ENCODE measurements at places on chromosomes 3 and 15.

DNA sequence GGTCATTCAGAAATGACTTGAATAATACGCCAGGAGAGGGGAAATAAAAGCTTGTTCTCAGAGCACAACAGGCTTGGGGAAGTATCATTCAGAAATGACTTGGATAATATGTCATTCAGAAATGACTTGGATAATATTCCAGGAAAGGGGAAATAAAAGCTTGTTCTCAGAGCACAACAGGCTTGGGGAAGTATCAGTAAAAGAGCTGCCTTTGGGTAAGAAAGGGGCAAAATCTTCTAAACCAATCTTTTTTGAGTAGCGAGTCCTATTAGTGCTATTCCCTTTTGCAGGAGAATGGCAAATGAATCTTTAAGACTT, 20.9 kb downstream of the GABRR3 start:
- no peak for DNase-seq

DNA sequence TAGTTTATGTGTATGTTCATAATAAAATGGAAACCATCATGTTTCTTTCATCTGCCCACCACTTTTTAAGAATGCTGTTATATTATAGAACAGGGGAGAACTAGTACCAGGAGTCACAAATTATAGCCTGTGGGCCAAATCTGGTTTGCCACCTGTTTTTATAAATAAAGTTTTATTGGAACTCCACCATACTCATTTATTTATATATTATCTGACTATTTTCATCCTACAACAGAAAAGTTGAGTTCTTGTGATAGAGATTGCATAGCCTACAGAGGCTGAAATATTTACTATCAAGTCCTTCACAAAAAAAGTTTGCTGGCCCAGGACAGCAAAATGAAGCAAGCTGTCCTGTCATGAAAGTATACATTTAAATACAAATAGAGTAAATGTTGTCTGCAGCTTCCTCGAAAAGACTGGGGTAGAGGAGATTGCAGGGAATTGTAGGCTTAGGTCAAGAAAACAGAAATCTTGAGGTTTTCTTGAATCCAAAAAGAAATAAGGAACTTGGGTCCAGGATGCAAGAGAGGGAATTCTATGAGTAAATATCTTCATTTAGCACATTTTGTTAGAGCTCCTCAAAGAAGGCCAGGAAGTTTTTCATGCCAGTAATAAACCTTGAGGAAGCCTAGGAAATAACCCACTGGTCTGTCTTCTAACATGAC, 41.1 kb downstream of the FILIP1L start:
- no peak for DNase-seq

DNA sequence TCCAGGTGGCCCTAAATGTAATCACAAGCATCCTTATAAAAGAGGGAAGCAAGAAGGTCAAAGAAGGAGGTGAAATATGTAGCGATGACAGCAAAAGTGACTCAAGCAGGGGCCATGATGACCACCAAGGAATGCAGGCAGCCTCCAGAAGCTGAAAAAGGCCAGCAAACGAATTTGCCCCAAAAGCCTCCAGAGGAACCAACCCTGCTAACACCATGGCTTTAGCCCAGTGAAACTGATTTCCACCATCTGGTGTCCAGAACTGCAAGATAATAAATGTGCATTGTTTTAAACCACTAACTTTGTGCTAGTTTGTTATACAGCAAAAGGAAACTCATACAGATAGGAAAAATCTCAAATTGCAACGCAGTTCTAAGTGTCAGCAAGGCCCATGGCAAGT, 23.0 kb upstream of the RBSN start:
- DNase-seq, result no peak

- DNase-seq, result no peak
These were observed 408.8 kb downstream of the OCA2 start for GRCh38 chr15:27690290-27690689.

- no peak for DNase-seq
These were observed 6.7 kb downstream of the ZDHHC3 start for GRCh38 chr3:44969154-44969827.

GRCh38 chr3:72461787-72462186, 386.5 kb downstream of the SHQ1 start:
- no peak for DNase-seq

- no peak for DNase-seq
These were observed 68.4 kb downstream of the MEX3B start for GRCh38 chr15:81977464-81977863.

- no peak for DNase-seq
These were observed 22.0 kb upstream of the NANOGP8 start for GRCh38 chr15:35107122-35107521.

GRCh38 chr15:89034305-89034704, 54.0 kb upstream of the ABHD2 start:
- no peak for DNase-seq

DNA sequence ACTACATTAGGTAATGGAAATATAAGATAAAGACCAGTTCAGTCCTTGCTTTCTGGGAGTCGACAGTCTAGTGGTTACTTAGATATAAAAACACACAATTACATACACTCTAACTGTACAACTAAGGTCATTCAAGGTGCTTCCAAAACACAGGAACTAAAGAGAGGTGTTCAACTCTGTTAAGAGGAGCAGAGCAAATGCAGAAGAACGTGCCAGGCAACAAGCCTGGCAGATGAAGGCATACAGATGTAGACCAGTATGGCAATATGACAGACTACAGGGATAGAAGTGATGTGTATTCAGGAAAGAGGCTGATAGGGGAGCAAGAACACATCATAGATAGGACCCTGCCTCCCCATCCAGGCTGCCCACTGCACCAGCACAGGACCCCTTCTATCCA, 78.3 kb downstream of the CBLB start:
- no peak for DNase-seq

DNA sequence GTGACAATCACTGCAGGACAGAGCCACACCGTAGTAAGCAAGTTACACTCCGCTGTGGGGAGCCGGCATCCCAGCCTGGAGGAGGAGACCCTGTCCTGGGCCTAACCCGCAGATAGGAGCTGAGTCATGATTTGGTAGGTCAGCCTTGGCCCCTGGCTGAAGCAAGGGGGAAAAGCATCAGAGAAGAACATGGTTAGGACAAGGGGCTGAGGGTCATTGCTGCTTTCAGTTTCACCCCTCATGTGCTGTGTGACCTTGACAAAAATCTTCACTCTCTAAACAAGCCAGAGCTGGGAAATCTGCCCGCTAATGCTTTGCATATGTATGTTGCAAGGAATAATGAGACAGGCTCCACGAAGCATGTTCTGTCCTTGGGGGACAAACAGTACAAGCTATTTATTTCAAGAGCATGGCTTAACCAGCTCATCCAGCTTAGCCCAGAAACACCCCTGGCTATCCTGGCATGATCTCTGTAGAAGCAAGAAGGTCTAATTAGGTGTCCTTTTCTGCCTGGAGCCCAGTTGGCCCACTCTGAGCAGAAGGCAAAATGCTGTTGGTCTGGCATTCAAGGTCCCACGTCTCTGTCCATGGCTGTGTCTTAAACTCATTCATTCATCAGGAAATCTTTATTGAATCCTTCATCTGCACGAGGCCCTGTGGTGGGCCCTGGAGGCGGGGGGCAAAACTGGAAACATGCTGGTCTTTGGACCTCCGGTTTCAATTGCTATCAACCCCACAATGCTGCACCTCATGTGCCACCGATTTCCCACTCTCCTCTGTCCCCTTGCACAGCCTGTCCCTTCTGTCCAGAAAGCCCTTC, 221.3 kb upstream of the LYSMD4 start:
- no peak for DNase-seq

DNA sequence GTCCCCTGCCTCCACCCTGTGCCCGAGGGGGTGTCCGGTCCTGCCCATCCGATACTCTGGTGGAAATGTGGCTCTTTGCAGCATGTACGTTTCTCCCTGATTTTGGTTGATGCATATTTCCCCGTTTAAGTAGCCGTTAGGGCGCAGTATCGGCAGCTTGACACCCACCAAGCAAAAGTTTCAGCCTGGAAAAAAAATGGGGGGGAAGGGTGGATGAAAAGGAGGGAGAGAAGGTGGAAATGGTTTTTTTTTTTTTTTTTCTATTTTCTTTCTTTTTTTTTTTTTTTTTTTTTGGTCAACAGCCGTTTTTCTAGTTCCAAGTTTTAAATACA, 1.3 kb downstream of the RAP2B start:
- DNase-seq, result no peak

DNA sequence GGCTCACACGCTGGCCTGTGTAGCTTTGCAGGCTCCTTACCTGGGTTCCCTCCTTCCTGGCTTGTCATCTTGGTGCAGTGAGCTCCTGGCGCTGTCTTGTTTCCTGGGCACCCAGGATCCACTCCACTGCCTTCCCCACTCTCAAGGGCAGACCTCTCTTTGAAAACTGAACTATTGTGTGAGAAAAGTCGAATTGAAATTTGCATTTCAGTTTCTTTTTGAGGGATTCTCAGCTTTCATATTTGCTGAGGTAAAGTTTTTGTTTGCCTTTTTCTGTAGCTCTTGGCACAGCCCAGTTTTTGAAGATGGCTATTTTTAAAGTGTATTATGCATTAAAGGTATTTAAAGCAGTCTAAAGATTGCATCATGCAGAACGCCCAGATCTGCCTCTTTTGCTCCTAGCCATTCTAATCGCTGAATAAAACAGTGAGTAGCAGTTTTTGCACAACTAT, 70.1 kb downstream of the CCK start:
- no peak for DNase-seq

GRCh38 chr3:150762662-150763121, 277 bp downstream of the SIAH2 start:
- no peak for DNase-seq

DNA sequence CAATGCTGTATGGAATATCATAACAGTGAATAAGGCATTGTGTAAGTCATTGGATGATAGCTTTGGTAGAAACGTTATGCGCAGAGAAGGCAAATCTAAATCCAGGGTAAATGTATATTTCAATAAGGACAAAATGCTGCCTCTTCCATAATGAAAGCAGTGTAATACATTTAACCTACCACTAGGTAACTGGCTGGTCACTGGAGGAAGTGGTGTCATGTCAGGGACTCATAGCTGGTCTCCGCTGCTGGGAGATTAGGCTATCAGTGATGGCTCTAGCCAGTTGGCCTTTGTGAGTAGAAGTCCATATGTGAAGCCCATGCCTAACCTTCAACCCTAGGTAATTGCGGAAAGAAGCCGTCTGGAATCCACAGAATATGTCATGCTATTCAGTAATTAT, 140.9 kb downstream of the NLGN1 start:
- DNase-seq, result no peak

DNA sequence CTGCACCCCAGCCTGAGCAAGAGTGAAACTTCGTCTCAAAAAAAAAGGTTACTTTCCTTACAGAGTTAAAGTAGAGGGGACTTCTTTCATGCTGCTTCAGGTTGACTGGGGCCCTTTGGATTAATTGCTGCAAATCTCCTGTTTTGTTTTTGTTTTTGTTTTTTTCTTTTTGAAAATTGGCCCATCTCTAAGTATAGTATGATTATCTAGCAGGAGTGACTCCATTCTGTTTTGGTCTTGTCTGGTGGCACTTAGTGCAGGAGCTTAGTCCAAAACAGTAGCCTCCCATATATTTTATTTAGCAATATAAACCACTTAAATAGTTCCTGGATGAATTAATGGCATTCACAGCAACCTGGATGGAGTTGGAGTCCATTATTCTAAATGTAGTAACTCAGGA, 113.0 kb downstream of the RPL22L1 start:
- no peak for DNase-seq

GRCh38 chr3:130906374-130906995, 12.6 kb downstream of the ATP2C1 start:
- no peak for DNase-seq

DNA sequence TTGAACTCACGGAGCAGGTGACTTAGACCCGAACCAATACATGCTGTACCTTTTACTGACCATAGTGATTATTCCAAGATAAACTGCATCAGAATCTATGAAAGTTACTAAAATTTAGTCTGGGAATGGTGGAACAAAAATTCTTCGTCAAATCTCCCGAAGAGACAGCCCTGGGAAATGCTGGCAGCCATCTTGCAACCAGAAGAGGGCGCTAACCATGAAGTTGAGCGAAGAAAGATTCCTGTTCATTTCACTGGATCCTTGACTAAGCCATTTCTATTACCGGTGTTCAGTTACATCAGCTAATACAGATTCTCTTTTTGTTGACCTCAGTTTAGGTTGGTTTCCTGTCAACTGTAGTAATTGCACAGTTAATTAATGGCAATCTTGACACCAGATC, 199.6 kb downstream of the SLC9A9 start:
- DNase-seq, result no peak

DNA sequence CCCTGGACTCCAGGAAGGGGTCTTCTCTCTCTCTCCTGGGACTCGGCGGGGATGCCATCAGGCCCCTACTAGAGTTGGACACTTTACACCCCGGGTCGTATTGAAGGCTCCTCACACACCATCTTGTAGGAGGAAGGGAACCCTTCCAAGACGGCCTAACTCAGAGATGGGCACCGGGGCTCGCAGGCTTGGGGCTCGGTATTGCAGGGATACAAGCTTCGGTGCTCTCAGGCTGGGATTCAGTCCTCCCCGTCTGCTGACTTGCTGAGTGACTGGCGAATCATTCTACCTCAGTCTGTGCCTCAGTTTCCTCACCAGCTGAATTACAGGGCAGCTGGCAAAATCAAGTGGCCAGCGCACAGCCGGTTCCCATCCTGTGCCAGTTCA, 419 bp upstream of the CALML4 start:
- no peak for DNase-seq

GRCh38 chr3:111859061-111859973, at the start of gene PHLDB2:
Gene PHLDB2 (plus strand): TSS chr3:111859265. CDS start chr3:111884078, 24,813 bp downstream.
- DNase-seq, result peak; percentile 25

- DNase-seq, result no peak
These were observed 230.3 kb upstream of the TLE3 start for GRCh38 chr15:70327856-70328678.

- DNase-seq, result no peak
These were observed 287.5 kb downstream of the PTPRG start for GRCh38 chr3:61848885-61849284.

- no peak for DNase-seq
These were observed 7.8 kb upstream of the STAC start for GRCh38 chr3:36372534-36372935.

- DNase-seq, result no peak
These were observed 85.5 kb downstream of the DMXL2 start for GRCh38 chr15:51536965-51537574.

GRCh38 chr3:149145974-149146373, 16.5 kb downstream of the HPS3 start:
- no peak for DNase-seq

DNA sequence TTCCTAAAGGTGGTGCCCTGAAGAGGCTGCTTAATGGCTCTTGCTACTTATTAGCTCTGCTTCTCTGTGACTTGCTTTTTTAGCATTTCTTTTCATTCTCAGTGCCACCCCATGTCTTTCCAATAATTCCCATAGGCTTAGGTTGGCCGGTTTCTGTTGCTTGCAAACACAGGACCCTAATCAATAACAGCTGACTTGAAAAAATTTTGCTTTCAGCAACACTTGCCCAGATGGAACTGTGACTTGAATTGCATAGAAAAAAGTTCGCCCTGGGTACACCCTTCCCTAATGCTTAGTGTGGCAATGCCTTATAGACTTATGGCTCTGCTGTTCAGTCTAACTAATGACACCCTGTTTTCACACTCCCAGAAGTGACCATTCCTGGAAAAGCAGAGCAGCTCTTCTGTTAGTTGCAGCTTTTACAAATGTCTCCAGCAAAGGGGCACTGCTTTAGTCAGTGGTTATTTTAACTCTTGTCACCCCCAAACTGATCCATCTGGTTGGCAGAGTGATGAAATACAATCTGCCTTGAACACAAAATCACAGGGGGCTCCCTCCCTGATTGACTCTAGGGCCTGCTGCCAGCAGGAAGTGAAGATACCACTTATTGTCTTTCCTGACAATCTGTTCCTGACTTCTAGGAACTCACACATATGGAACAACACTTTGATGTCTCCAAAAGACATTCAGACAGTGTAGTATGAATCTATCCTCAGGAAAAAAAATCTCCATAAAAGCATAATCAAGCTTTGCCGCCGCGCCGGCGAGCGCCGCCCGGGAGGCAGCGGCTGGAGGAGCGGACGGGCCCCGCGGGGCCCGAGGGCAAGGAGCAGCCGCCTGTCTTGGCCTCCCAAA, 9.7 kb upstream of the SLMAP start:
- DNase-seq, result no peak
